Dorsolateral prefrontal cortex (tissue), 122 donors: ENCODE measurements at places on chromosomes 6 and 20. TPM values are rescaled to one million over a fixed set of nuclear protein-coding genes. Genes with fewer than 3 reads are reported as not detected.

Gene GABRR1
- not detected for total RNA-seq

Gene GRIK2
- total RNA-seq = 99.5 TPM

Gene CD83
- 22.0 TPM for total RNA-seq

Gene NCOA6
- 42.7 TPM for total RNA-seq

Gene NHSL1
- total RNA-seq = 13.9 TPM

Gene TENT5A
- total RNA-seq = 1.5 TPM

Gene CGAS
- total RNA-seq = 5.9 TPM

Gene VPS16
- total RNA-seq = 55.3 TPM

Gene TP53TG5
- total RNA-seq = 22.3 TPM

Gene BPIFB2
- not detected for total RNA-seq

Gene SPATA2
- total RNA-seq = 39.7 TPM

Gene CRYBG1
- total RNA-seq = 1.7 TPM

Gene SUMO4
- total RNA-seq = 7.1 TPM

Gene UBE2C
- not detected for total RNA-seq

Gene ID4
- 42.5 TPM for total RNA-seq

Gene ASIP
- total RNA-seq = not detected

Gene SLC17A1
- total RNA-seq = not detected

Gene MOXD1
- total RNA-seq = 16.9 TPM

Gene SIRPD
- not detected for total RNA-seq

Gene NANP
- total RNA-seq = 2.2 TPM

Gene TINAG
- total RNA-seq = 1.0 TPM

Gene SLX4IP
- total RNA-seq = 6.7 TPM

Gene CNBD2
- 2.8 TPM for total RNA-seq

Gene MICA
- total RNA-seq = 11.7 TPM

Gene SOBP
- 50.0 TPM for total RNA-seq

Gene WASF1
- total RNA-seq = 154 TPM

Gene GNAS-AS1
- 0.70 TPM for total RNA-seq

Gene LY6G6F
- total RNA-seq = not detected

Gene PDE7B
- total RNA-seq = 14.7 TPM

Gene PLEKHG1
- 26.8 TPM for total RNA-seq

Gene FAM83D
- 0.95 TPM for total RNA-seq

Gene RNF39
- total RNA-seq = not detected

Gene FAM209B
- not detected for total RNA-seq

Gene CST5
- not detected for total RNA-seq

Gene PI3
- total RNA-seq = not detected

Gene HLA-G
- not detected for total RNA-seq

Gene KCNK16
- not detected for total RNA-seq

Gene PDYN
- total RNA-seq = 2.3 TPM

Gene SMLR1
- not detected for total RNA-seq

Gene RAB32
- 5.2 TPM for total RNA-seq

Gene NKX2-2
- total RNA-seq = 12.2 TPM

Gene PREX1
- 139 TPM for total RNA-seq
